Sciatic nerve (tissue), 2 donors: ENCODE measurements at places on chromosomes 4 and X. TPM values are rescaled to one million over a fixed set of nuclear protein-coding genes. Genes with fewer than 3 reads are reported as not detected.

The BEND4 gene
- total RNA-seq, result 0.94 TPM

The ARHGAP36 gene
- total RNA-seq, result not detected

The ERCC6L gene
- 0.09 TPM for total RNA-seq

The RBM46 gene
- 0.58 TPM for total RNA-seq

The ZNF157 gene
- 0.71 TPM for total RNA-seq

The ELF4 gene
- total RNA-seq, result 15.3 TPM

The FAM9B gene
- not detected for total RNA-seq

The PRSS12 gene
- 1.1 TPM for total RNA-seq

The SOD3 gene
- 178 TPM for total RNA-seq
